Cortex of kidney (tissue), 1 donor: ENCODE measurements at places on chromosomes 16 and 17.

DNA sequence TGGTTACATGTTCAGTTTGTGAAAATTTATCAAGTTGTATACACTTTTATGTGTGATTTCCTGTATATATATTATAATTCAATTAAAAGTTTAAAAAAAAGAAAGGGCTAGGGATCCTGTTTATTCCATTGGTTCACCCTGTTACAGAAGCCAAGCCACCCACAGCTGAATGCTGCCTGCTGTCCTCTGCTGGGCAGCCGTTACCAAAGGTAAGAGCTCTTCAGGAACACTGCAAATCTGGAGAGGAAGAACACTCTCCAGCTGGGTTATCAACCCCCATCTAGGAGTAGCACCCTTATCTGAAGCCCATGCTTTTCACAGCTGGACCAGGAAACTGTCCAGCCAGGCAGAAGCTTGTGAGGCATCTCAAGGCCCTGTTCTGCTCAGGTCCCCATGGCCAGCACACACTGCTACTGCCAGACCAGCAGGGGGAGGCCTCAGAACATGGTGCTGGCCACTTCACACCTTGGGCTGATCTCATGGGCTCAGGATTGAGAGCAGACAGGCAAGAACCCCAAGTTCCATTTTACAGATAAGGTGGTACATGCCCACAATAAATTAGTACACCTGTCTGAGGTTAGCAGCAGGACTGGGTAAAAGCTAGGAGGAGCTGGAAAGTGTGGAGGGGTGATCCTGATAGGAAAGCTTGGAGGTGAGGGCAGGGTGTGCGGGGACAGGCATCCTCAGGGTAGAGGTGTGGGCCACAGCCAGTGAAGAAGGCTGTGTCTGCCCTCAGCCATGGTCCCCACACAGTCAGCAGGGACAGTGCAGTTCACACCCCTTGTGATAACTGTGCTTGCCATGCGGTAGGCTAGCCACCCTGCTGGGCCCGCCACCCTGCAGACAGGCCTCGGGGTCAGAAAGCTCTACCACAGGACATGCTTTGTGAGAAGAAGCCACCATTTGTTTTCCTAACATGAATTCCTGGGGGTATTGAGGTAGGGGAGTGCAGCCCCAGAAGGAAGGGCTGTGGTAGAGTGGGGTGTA is 54.3 kb upstream of the SREBF1 start:
- no peak for DNase-seq

DNA sequence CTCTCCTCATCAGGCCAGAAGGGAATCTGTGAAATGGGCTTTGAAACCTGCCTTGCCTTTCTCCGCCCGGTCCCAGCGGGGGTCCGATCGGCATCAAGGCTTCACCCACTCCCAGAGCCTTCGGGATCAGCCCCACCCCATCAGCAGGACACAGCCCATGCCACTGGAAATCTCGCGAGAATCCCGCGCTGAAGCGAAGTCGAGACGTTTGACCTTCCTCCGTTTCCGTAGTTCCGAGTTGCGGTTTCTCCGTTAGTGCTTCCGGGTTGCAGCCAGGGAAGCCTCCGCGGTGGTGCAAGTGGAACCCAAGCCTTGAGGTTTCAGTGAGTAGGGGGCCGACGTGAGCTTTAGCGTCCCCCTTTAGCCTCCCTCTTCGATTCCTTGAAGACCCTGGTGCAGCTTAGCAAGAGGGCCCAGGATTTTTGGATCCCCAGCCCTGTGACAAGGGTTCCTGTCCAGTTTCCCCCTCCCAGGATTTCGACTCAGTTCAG is at the start of gene COASY:
TSS of gene COASY (plus strand) at position 252 of the 491 bp plus-strand sequence. CDS start 475 bp downstream, outside the sequence.
- peak; percentile 31 for DNase-seq

- no peak for DNase-seq
Measured at GRCh38 chr17:48646183-48647102, 20.3 kb upstream of the HOXB9 start.

GRCh38 chr16:22843122-22843521 is 29.2 kb downstream of the HS3ST2 start:
- DNase-seq = no peak

DNA sequence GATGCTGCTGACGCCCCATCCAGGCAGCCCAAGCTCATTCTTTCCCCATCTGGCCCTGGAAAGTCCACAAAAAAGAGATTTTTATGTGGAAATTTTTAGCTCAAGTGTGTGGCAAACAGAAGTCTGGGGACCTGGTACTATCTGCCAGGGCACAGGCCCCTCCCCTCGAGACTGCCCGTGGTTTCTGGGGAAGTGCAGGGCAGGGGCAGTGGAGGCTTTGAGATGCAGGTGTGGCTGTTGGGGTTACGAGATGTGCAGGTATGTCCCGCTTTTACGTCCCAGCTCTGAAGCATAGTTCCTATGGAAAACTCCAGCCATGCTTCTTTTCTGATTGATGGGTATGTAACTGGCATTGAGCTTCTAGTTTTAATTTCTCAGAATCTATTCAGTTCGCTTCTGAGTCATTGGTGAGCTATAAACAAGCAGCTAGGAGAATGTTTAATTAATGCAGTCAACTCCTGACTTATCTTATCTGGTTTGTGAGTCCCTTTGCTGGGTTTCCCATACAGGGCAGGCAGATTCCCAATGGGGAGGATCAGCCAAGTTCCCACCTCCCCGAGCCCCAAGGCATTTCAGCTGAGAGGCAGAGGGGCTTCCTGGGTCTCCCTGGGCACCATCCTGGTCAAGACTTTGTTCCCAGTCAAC is 16.2 kb downstream of the TBX4 start:
- no peak for DNase-seq

- DNase-seq = no peak
Measured at GRCh38 chr16:31201582-31202413, 762 bp downstream of the PYCARD start.

DNA sequence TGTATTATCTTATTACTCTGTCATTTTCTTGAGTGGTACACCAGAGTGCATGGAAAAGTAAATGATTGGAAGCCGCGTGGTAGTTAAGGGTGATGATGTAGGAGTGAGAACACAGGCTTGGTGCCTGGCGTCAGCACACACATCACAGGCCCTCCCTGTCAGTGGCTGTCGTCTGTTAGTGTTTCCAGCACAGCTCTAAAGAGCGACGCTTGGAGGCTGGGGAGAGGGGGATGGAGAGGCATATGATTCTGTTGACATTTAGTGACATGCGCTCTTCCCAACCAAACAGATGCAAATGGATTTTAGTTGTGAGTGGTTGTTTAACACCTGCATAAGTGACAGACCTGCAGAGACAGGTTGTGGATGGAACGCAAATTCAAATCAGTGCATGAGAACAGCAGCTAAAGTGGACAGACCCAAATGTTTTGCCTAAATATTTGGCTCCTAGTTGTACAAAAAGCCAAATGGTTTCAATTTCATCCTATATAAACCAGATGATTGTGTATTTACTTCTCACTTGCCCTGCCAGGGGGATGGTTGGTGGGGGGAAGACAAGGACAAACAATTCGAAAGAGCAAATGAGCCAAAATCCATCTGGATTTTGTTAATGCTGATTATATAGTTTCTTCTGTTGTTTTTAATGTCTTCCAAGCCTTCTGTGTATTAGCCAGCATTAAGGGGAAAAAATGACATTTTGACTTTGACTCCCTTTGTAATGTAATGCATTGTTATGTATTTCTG is 222.3 kb downstream of the WWOX start:
- DNase-seq = no peak

GRCh38 chr16:1444730-1445517 is 568 bp upstream of the CCDC154 start:
- no peak for DNase-seq

GRCh38 chr16:53369921-53370320 is 64.3 kb upstream of the RBL2 start:
- no peak for DNase-seq

- no peak for DNase-seq
Measured at GRCh38 chr17:77546772-77547241, 406.0 kb downstream of the SEC14L1 start.

DNA sequence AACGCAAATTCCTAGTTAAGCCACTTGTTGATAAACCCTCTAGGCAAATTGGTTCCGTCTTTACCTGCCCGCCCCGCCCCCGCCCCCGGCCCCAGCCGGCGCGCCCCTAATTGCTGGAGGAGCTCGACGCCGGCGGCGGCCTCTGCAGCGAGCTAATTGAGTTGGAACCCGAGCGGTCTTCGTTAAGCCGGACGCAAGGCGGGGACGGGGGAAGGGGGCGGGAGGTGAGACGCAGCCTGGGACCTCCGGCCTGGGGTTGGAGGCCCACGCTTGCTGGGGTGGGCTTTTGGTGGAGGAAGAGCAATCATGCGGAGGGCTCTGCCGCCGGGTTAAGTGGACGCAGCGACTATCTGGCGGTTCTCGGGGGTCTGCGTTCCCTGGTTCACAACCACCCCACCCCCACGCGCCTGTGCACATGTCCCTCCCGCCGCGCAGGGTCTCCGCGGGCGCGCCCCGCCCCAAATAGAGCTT is 12.7 kb upstream of the FOXF1 start:
- DNase-seq = no peak

DNA sequence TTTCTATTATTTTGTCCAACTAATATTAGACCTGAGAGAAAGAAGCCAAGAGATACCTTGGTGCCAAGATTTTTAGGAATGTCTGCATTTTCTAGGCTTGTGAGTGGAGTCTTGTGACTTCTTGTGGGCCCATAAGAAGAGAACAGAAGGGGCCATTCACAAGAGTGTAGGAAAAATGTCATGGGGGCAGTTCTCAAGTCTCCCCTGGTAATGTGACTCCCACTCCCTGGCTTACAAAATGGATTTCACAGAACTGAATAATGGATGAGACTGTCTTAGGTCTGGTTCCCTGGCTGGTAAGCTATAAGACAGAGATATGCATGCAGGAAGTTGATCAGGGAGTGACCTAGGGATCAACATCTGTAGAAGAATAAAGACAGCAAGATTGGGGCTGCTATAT is 181.3 kb downstream of the CBLN1 start:
- no peak for DNase-seq
